Erythroblast (primary cell): ENCODE measurements at places on chromosomes 13 and 19.

GRCh38 chr13:27970382-27971235 is 1.5 kb upstream of the CDX2 start:
- no peak for DNase-seq

GRCh38 chr19:6825076-6825774 is 52.7 kb downstream of the VAV1 start:
- no peak for DNase-seq

GRCh38 chr19:8915997-8916396 is 83.8 kb downstream of the MBD3L1 start:
- DNase-seq: no peak

DNA sequence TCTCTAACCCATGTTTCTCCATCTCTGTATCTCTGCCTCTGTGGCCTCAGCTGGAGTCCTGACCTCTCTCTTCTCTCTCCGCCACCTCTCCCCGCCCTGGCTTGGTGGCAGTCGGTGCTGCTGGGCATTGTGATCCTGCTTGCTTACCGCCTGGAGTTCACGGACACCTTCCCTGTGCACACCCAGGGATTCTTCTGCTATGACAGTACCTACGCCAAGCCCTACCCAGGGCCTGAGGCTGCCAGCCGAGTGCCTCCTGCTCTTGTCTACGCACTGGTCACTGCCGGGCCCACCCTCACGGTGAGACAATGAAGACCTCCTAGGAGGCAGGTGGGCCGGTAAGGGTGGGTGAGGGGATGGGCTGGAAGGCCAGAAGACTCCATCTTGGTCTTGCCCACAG is 4.2 kb downstream of the PLPPR2 start:
- DNase-seq: no peak

- DNase-seq: peak; percentile 30
Observed at GRCh38 chr13:32176696-32177095, 138.5 kb downstream of the ZAR1L start.

- peak; percentile 32 for DNase-seq
Observed at GRCh38 chr19:10086591-10087192, 575 bp downstream of the SHFL start.

DNA sequence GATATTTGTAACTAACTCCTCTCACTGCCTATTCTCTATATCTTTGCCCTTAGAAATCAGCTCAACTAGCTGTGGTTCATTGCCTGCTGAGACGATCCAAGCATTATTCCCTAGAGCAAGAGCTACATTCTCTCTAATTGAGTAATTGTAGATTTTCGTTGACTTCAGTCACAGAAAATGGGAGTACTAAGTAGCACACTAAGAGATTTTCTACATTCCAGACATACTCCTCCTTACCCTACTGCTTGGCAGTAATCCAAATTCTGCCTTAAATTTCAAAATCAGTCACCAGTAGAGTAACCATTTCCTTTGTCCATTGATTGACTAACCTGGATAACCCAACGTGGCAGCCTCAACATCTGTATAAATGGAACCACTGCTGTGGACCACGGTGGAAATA is 1786.8 kb downstream of the SLITRK5 start:
- no peak for DNase-seq

DNA sequence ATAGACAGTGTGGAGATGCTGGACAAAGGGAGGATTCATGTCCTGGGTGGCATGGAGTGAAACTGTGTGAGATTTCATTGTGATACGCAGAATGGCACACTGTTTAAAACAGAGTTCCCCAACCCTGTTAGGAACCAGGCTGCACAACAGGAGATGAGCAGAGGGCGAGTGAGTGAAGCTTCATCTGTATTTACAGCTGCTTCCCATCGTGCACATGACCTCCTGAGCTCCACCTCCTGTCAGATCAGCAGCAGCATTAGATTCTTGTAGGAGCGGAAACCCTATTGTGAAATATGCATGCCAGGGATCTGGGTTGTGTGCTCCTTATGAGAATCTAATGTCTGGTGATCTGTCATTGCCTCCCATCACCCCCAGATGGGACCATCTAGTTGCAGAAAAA is 72.5 kb downstream of the RAP2A start:
- no peak for DNase-seq

DNA sequence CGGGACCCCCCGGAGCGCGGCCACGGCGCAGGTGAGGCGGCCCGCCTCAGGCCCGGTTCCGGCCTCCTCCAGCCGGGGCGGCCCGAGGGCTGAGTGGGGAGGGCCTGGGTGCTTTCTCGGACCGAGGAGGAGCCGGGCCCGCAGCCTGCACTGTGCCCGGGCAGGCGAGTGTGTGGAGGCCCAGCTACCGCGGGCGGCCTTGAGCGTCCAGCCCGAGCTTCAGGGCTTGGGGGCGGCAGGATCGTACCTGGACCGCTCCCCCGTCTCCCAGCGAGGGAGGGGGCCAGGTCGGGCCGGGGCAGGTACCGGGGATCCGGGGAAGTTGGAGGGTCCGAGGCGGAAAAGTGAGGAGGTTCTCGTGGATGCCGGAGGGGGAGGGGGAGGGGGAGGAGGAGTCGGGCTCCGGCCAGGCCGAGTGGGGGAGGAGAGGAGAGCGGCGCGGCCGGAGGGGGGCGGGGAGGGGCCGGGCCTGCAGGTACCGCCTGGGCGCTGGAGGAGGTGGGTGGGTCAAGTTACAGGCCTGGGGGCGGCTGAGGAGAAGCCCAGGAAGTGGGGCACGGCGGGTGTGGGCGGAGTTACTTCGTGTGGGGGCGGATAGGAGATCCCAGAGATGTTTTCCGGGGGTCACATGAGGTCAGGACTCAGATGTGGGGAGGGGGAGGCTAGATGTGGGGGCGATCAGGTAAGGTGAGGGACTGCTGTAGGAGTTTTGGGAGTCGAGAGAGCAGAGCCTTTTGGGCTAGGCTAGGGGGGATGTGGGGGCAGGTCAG is 545 bp downstream of the NACC1 start:
- peak; percentile 70 for DNase-seq

DNA sequence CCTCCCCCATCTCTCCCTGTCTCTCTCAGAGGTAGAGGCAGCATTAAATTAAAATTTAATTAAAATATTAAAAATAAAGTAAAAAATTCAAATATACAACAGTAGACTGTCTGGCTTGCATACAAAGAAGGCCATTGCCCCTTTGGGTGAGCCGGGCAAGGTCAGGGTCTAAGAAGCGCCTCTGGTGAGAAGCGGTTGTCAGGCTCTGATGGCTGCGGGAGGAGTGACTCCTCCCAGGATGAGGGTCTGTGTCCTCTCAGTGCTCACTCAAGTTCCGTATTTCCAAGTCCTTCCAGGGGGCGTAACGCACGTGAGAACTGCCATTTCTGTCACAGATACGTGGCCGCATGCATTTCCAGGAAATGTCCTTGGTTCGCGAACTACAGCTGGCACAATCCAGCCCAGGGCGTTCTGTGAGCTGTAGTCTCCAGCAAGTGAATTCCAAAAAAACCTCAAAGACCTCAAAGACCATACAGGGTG is 737 bp upstream of the ZNF181 start:
- DNase-seq: peak; percentile 81

DNA sequence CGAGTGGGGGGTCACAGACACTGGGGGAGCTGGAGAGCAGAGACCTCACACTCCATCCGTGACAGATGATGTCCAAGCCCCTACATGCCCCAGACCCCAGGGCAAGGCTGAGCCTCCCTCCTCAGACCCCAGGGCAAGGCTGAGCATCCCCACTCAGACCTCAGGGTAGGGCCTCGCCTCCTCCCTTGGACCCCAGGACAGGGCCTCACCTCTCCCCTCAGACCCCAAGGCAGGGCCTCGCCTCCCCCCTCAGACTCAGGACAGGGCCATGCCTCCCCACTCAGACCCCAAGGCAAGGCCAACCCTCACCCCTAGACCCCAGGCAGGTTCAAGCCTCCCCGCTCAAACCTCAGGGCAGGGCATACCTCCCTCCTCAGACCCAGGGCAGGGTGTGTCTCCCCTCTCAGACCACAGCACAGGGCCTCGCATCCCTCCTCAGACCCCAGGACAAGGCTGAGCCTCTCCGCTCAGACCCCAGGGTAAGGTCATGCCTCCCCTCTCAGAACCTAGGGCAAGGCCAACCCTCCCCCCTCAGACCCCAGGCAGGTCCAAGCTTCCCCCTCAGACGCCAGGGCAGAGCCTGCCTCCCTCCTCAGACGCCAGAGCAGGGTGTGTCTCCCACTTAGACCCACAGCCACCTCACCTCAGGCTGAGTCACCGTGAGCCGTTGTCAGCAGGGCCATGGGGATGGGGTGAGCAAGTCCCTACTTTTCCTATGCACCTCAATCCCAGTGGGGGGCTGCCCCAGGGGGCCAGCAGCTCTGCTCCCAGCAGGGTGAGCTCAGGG is 1.7 kb upstream of the S1PR4 start:
- peak; percentile 64 for DNase-seq

GRCh38 chr19:2255112-2255845 is 938 bp downstream of the JSRP1 start:
- DNase-seq: no peak

GRCh38 chr13:29162638-29163235 is 342.6 kb downstream of the MTUS2 start:
- DNase-seq: no peak

- DNase-seq: no peak
Observed at GRCh38 chr13:52026246-52026626, 1.7 kb downstream of the UTP14C start.

DNA sequence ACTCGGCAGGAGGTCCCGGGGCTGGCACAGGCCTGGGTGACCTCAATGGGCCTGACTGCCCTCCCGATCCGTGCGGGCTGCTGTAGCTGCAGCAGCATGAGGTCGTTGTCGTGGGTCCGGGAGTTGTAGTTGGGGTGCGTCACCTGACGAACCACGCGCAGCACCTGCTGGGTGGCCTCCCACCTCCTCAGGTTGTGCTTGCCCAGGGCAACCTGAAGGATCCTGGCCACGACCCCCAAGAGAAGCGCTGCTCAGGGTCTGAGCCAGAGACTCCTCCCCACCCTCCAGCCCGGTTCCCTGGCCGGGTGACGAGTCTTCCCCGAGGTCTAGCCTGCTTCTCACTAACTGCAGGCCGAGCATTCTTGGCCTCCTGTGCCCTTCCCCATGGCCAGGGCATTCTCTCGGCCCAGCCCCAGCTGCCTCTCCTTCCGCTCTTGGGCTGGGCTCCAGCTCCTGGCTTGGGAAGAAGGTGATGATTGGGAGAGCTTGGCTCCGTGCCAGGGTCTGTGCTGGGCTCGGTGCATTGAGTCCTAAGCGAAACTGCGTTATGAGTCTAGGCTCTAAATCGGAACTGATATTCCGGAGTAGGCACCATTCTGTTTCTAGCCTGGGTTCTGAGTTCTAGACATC is 3.1 kb downstream of the KLK14 start:
- DNase-seq: no peak

DNA sequence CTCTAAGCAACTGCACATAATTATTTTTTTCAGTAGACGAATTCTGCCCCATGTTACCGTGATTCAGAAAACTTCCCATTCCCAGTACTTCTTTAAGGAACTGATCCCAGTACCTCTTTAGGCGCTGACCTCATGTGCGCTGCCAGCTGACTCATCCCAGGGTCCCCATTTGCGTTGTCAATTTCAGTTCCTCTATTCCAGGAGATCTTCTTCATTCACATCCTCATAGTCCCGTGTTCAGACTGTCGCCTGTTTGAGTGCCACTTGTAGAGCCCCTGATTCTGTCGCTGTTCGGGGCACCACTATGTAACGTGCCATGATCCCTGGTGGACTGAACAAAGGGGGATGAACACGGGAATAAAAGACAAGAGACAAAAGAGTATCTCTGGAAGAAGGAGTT is 16.4 kb downstream of the FPR3 start:
- DNase-seq: no peak
